ENCODE measurements at places on chromosomes 1 and 21.

DNA sequence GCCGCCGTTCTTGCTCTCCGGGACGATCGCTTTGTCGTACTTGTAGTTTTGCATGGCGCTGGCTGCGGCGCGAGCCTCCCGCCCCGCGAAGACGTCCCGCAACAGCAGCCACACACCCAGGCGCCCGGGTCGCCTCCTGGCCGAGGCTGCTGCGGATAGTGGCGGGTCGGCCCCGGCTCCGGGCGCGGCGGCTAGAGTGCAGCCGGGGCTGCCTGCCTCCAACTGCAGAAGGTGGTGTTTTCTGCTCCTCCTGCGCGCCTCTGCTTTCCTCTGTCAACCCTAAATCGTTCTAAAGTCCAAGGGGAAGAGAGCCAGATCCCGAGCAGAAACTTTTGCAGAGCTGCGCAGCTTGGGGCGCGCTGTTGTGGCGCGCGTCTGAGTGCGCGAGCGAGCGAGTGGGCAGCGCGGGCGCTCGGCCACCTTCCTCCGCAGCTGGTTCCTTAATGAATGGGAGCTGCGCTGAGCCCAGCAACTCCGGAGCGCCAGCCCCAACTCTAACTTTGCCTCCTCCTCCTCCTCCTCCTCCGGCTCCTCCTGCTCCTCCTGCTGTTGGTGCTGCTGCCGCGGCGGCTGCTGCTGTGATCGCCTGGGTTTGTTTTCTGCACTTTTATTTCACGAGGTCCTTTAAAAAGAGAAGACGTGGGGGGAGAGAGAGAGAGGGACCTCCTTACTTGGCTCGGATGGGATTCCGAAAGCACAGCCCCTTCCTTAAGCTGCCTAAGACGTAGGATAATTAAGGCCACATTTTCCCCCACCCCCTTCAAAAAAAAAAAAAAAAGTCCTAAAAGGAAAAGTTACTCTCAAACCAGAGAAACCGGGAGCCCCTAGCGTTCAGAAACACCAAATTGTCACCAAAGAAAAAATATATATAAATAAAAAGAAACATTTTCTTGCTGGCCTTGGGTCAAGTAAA, at the start of gene PLPP3:
Gene PLPP3, minus strand, starts transcription at position 601 of the 913 bp plus-strand sequence. Its CDS starts 547 bp downstream, at position 54.
- DNase-seq, result peak; percentile 80

DNA sequence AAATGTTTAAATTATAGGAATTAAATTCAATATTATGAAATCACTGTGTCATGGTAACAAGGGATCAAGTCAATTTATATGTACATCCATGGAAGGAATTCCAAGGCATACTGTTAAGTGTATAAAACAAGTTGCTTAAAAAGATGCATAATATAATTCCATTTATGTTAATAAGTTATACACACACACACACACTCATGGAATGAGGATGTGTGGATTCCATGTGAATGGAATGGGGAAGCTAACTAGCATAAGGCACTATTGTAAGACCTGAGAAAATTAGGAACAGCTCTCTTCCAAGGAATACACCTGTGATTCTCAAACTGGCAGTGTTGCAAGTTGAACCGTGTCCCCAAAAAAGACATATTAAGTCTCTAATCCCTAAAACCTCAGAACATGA, 17.6 kb upstream of the TRAF3IP3 start:
- DNase-seq, result no peak

GRCh38 chr1:84757301-84757700, 67.0 kb upstream of the SSX2IP start:
- peak; percentile 31 for DNase-seq

- no peak for DNase-seq
Observed at GRCh38 chr1:24477309-24477708, 25.3 kb upstream of the RCAN3 start.

DNA sequence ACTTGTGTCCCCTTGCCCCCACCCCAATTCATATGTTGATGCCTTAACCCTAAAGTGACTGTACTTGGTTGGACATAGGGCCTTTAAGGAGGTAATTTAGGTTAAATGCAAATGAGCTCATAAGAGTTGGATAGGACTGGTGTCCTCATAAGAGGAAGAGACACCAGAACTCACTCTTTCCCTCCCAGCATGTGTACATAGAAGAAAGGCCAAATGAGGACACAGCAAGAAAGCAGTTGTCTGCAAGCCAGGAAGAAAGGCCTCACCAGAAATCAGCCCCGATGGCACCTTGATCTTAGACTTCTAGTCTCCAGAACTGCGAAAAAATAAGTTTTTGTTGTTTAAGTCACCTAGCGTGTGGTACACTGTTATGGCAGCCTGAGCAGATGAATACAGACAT, 45.5 kb downstream of the RAB3GAP2 start:
- DNase-seq, result no peak

DNA sequence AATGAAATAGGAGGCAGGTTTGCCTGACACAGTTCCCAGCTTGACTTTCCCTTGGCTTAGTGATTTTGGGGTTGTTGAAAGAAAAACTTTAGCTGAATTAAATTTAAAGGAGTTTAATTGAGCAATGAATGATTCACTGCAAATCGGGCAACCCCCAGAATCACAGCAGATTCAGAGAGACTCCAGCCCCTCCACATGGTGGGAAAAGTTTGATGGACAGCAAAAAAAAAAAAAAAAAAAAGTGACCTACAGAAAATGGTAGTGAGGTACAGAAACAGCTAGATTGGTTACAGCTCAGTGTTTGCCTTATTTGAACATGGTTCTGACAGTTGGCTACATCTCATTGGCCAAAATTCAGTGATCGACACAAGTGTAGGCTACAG, 12.6 kb upstream of the IFNAR2 start:
- DNase-seq, result no peak

DNA sequence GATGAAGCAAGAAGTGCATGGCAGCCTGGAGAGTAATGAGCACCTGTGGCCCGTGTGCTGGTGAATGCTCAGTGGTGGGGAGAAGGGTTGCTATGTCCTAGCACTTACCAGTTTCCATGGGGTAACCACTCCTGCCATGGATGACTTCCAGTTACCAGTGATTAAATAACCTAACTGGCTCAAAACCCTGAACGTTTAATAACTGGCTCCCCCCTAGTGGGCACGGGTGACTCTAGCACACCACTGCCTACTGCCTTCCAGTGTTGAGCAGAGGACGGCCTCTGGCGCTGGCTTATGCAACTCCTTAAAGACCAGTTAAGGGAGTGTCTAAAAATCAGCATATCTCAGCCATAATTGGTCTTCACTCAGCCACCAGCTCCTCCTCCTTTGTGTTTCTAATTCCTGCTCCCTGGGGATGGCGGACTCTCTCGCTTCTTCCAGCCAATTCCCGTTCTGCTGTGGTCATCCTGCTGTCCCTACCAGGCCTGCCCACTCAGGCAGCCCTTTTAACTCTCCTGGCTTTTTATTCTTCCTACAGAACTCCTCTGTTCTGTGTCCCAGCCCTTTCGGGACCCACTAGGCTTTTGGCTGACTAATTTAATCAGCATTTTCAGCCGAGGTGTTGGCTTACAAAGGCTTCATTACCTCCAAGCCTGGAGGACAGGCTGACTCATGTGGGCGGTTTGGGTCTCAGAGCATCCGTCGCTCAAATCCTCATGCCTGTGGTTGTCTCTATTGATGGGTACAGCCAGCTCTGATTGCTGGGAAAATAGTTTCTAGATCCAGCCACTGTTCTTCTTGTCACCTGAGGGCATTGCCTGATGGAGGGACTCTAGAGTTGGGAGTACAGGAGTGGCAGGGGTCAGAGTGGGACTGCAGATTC, 332.4 kb downstream of the CAMTA1 start:
- DNase-seq, result no peak

- no peak for DNase-seq
Observed at GRCh38 chr1:22978299-22978698, 5.6 kb upstream of the LACTBL1 start.

- no peak for DNase-seq
Observed at GRCh38 chr1:234490793-234491479, 12.0 kb upstream of the TARBP1 start.

- no peak for DNase-seq
Observed at GRCh38 chr1:44453798-44454349, 48.8 kb downstream of the RNF220 start.

DNA sequence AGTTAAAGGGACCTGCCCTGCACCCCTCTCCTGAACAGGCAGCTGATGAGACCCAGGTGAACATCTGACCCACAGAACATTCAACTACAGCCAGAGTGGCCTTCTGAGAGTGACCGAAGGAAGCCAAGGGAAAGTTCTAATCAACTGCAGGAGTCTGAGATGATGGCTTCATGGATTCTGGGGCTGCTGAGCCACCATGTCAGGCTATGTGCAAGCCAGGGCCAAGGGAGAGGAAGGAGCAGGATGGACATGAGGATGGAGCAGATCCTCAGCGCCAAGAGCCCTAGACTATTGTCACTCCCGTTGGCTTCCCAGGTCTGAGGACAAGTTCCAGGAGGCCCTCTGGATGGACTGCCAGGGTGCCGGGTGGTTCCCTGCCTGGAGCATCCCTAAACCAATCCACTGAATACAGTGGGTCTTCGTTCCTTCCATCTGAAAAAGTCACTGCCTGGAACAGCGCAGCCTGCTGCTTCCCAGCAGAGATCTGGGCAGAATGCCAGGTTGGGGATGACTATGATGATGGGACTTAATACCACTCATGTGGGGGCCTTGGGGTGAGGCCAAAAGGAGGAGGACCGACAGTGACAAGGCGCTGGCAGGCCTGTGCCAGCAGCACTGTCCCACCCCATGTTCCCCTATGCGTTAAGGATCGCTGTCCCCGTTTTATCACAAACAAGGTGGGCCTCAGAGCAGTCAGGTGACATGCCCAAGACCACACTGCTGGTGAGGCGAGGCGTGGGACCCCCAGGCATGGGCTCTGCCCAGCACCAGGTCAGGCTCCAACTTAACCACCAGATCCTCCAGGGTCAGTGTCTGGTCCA, 19.8 kb downstream of the SPOCD1 start:
- DNase-seq, result no peak

DNA sequence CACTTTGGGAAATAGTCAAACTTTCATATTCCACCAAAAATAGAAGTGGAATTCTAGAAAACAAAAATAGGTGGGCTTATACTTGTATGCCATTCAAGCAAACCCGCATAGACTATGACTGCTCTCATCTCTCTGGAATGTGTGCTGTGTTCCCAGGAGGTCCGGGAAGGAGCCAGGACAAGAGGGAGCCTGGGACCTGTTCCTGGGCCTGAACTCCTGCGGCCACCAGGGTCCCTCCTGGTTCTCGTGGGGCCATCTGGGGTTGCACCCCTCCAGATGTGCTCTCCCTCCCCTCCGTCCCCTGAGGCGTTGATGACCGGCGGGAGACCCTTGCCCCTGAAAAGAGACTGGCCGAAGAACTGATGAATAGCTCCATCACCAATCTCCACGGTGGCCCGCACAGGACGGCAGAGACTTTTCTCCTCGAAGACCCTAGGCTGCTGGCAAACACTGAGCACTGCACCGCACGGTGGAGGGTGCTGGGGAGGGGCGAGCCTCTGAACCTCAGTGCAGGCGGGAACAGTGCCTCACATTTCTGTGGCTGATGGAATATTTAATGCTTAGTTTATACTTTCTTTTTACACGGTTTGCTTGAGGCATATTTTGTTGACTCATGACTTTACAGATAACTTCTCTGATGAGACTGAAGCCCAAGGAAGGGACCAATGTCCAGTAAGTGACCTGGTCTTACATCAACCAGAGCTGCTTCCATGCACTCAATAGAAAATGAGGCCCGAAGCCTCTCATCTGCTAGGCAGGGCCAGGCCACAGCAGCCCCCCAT, 9.6 kb upstream of the ADARB1 start:
- no peak for DNase-seq

- no peak for DNase-seq
Observed at GRCh38 chr1:54272772-54273091, 72.8 kb downstream of the MRPL37 start.

DNA sequence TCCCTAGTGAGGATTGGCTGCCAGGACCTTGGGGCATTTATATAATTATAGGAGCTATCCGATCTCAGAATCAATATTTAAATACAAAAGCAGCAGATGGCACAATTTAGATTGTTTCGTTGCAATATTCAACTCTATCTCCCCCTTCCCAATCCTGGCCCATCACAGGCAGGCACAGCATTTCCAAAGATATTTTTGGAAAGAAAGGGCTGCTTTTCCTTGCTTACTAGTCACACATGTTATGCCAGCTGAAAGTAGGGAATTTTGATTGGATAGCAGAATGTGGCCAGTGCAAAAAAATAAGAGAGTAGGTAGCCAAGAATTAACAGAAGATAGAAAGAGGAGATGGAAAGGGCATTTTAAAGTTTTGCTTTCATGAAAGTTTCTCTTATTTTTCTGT, 37.9 kb downstream of the IL12RB2 start:
- DNase-seq, result no peak

GRCh38 chr1:111989531-111990025, at the start of gene KCND3:
Gene KCND3, minus strand, starts transcription at chr1:111989668.
- no peak for DNase-seq

DNA sequence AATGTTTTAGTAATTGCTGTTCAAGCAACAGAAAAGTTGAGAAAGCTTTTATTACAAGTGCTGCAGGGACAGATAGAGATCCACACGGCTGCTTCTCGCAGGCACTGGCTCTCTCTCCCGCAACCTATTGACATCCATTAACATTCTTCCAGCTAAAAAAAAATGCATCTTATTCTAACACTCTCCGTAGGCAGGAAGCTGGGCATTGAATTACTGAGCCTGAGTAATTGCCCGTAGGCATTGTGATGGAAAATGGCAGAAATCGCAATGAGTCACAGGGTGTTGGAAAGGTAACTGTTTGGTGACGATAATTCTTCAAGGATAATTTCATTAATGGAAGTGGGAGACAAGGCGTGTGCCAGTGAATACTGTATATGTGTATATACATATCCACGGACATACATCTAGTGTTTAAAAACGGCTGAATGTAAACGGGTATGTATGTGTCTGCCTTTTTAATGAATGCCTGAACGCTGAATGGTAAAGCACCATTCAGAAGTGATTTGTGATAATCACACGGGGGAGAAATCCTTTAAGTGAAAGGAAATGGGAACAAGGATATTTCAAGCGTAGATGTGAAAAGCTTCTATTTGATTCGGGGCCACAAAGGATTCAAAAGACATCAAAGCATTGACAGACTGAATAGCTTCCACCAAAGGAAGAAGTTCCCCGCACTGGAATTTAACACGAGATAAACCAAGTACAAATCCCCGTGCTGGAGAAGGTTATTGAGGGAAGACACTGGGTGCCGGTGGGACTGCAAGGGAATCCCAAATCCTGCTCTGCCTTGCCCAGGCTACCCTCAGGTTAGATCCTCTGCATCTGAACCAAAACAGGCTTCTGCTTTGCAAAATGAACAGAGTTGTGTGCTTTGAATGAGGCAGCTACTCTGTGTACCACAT, 567.2 kb downstream of the NPHP4 start:
- DNase-seq, result no peak

- DNase-seq, result no peak
Observed at GRCh38 chr1:228747301-228747935, 12.1 kb downstream of the RHOU start.
